ENCODE measurements at places on chromosomes 7 and 10. TPM values are rescaled to one million over a fixed set of nuclear protein-coding genes. Genes with fewer than 3 reads are reported as not detected.

The KCNMA1 gene
- not detected for total RNA-seq

The LAMB1 gene
- total RNA-seq = 0.16 TPM

The NCF1 gene
- 2.5 TPM for total RNA-seq

The MRLN gene
- total RNA-seq = not detected

DNA sequence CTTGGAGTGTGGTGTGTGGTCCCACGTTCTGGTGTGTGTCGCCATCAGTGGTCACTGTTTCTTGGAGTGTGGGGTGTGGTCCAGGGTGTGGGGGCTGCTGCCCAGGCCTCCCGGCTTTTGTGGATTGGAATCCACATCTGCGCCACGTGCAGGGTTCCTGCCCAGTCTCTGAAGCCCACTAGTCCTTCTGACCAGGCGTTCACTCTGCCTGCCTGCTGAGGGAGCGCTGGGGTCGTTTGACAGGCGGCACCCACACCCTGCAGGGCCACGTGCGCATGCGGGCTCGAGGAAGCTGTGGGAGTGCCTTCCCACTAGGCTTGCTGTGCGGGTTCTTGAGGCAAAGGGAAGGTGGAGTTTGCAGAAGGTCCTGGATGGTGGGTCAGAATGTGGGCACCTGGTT is 51.4 kb downstream of the INPP5A start:
- H3K4me1 ChIP-seq = peaks cover 64% of the 10 kb centered on the region
- peak overlapping the region; percentile 29 for H3K4me3 ChIP-seq
- H3K27ac ChIP-seq = peak overlapping the region; percentile 78

DNA sequence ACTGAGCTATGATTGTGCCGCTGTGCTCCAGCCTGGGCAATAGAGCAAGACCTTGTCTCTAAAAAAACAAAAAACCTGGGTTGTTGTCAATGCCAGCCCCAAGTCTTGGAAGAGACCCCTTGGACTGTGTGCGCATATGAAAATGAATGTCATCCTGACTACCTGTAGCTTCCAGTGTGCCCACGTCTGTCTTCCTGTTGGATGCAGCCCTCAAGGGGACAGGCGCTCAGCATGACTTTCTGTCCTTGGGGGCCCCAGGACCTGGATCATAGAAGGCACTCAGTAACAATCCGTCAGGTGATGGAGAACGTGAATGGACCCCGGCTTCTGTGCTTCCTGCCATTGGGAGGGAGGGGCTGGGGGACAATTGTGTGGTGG is 9.0 kb downstream of the PRF1 start:
- no peak overlapping the region for H3K4me3 ChIP-seq
- peaks cover 25% of the 10 kb centered on the region for H3K36me3 ChIP-seq
- H3K27ac ChIP-seq = no peak overlapping the region
- DNase-seq = no peak
- H3K4me1 ChIP-seq = peaks cover 38% of the 10 kb centered on the region

DNA sequence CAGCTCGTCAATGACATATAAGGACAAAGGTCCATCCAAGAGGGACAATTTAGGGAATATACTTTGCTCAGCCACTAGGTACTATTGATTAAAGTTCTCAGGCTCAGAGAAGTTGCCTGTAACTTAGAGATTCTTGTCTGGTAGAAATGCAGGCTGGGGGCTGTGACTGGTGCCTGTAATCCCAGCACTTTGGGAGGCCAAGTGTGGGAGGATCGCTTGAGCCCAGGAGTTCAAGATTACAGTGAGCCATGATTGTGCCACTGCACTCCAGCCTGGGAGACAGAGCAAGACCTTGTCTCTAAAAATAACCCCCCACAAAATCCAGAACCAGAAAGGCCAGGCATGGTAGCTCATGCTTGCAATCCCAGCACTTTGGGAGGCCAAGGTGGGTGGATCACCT is 36.2 kb upstream of the ACTR3B start:
- no peaks in the 10 kb centered on the region for H3K4me1 ChIP-seq
- H3K4me3 ChIP-seq = no peak overlapping the region
- DNase-seq = no peak

DNA sequence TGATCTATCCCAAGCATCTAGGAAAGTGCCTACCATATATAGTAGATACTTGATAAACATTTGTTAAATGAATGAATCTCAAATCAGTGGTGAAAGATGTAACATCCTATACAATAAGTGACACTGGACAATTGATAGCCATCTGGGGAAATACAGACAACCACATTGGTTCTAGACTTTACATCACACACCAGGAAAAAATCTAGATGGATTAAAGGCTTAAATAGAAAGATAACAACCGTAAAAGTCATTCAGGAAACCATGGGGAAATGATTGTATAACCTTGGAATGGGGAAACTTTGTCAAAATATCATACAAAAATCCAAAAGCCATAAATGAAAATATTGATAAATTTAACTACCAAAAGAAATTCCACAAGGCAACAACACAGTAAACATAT is 7.0 kb upstream of the GARIN1A start:
- DNase-seq = no peak
- no peak overlapping the region for H3K4me3 ChIP-seq
- peaks cover 15% of the 10 kb centered on the region for H3K36me3 ChIP-seq
- no peaks in the 10 kb centered on the region for H3K4me1 ChIP-seq
- H3K27ac ChIP-seq = no peak overlapping the region
- no peaks in the 10 kb centered on the region for H3K27me3 ChIP-seq

- H3K27me3 ChIP-seq = peaks cover 27% of the 10 kb centered on the region
- DNase-seq = no peak
- H3K4me1 ChIP-seq = no peaks in the 10 kb centered on the region
- no peaks in the 10 kb centered on the region for H3K36me3 ChIP-seq
- H3K4me3 ChIP-seq = no peak overlapping the region
Observed at GRCh38 chr10:15678851-15679250, 40.9 kb downstream of the ITGA8 start.
